Activated naive CD4-positive, alpha-beta T cell treated with anti-CD3 and anti-CD28 coated beads for 36 hours (primary cell): ENCODE measurements at places on chromosomes 4 and X. TPM values are rescaled to one million over a fixed set of nuclear protein-coding genes. Genes with fewer than 3 reads are reported as not detected.

Gene PDE5A
- total RNA-seq = 0.44 TPM

DNA sequence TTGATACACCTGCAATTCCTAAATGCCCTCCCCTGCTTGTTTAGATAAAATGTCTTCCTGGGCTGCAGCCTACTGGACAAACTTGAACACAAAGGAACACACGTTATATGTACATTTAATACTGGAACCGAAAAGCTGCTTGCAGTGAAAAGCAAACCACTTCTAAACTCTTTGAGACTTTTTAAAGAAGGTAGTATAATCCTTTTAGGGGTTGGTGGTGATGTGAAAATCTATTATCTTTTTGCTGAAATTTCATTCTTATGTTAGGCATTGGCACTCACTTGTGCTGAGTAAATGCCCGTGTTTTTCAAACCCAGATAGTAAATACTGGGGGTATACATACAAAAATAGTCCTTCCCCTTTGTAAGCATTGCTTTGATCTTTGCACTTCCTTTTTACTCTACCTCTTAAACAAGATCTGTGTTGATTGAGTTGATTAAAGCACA lies 2.2 kb downstream of the NFKB1 start:
- peak overlapping the region; percentile 96 for H3K4me3 ChIP-seq
- H3K36me3 ChIP-seq = peaks cover 27% of the 10 kb centered on the region
- H3K27me3 ChIP-seq = no peaks in the 10 kb centered on the region
- peaks cover 30% of the 10 kb centered on the region for H3K4me1 ChIP-seq
- DNase-seq = no peak
- H3K27ac ChIP-seq = peak overlapping the region; percentile 96

DNA sequence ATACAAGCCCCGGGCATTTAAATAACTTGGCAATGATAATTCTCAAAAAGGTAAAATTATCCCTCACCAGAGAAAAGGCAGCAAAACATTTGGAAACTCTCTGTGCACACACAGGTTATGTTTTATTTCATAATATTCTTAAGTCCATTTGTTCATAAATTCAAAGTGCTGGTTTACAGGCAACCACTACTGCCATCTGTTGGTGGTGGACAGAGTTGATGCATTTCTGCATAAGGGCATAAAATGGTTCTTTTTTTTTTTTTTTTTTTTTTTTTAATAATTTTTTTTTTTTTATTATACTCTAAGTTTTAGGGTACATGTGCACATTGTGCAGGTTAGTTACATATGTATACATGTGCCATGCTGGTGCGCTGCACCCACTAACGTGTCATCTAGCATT lies 31.5 kb upstream of the IL21 start:
- no peaks in the 10 kb centered on the region for H3K27me3 ChIP-seq
- H3K4me1 ChIP-seq = peaks cover 13% of the 10 kb centered on the region
- H3K4me3 ChIP-seq = no peak overlapping the region
- H3K27ac ChIP-seq = peak overlapping the region; percentile 31
- peak; percentile 88 for DNase-seq

Gene NSUN7
- 0.27 TPM for total RNA-seq

Gene GLRA2
- not detected for total RNA-seq

Gene ARHGEF9
- 12.8 TPM for total RNA-seq

DNA sequence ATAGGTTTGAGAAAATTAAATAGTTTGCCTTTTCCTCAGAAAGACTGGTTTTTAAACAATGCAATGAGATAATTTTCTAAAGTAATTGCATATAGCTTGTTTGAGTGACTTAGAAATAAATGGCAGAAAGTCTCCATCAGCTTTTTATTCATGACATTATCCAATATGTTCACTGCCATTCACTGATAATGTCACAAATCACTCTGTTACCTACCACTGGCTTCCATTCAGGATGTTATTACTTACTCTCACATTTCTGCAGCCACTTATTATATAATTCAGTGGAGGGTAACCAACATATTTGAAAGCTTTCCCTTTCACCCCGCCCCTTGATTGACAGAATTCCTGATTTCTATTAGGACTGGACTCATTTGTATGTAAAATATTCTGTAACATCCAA lies 1583.5 kb downstream of the PCDH18 start:
- no peak for DNase-seq
- no peaks in the 10 kb centered on the region for H3K27me3 ChIP-seq
- no peaks in the 10 kb centered on the region for H3K4me1 ChIP-seq
- no peaks in the 10 kb centered on the region for H3K36me3 ChIP-seq

- H3K4me1 ChIP-seq = no peaks in the 10 kb centered on the region
- H3K27ac ChIP-seq = no peak overlapping the region
- DNase-seq = no peak
- no peaks in the 10 kb centered on the region for H3K27me3 ChIP-seq
Measured at GRCh38 chr4:158536833-158537232, 15.2 kb downstream of the RXFP1 start.

- H3K27me3 ChIP-seq = no peaks in the 10 kb centered on the region
- peaks cover 11% of the 10 kb centered on the region for H3K36me3 ChIP-seq
- H3K27ac ChIP-seq = no peak overlapping the region
- H3K4me1 ChIP-seq = no peaks in the 10 kb centered on the region
- DNase-seq = no peak
- no peak overlapping the region for H3K4me3 ChIP-seq
Measured at GRCh38 chr4:99875071-99875470, 19.2 kb downstream of the LAMTOR3 start.

DNA sequence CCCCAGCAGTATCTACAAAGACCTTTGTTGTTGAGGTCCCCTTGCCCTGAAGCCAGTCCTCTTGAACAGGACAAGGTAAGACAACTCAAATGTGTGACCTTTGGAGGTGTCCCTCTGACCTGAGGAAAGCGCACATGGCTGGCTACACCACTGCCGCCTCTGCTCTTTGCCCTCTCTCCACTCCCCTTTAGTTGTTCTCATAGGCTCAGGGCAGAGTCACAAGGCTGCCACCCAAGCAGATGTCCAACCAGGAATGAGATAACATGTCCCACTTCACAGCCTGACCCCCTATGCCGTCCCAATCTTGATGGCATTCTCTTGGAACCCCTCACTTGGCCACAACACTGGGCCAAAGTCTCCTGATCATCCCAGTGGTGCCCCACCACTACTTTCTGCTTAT lies 46.3 kb downstream of the APLN start:
- no peak overlapping the region for H3K27ac ChIP-seq
- peaks cover 14% of the 10 kb centered on the region for H3K4me1 ChIP-seq
- no peaks in the 10 kb centered on the region for H3K36me3 ChIP-seq
- no peaks in the 10 kb centered on the region for H3K27me3 ChIP-seq

DNA sequence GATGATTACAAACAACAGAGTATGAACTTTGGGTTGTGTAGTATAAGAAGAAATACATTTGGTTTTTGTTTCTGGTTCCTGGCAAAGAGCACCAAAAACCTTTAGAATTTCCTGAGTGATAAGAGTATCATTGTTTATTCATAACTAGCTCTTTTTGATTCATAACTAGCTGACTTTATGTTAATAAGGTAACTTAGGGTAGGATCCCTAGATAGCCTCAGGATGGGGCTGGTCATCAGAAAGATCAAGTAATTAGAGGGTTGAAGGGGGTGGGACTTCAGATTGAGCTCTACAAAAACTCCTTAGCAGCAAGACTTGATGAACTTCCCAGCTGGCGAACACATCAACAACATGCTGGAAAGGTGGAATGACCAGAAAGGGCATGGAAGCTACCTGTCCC lies 166.5 kb downstream of the SCFD2 start:
- no peak overlapping the region for H3K4me3 ChIP-seq
- peaks cover 3% of the 10 kb centered on the region for H3K36me3 ChIP-seq
- no peak overlapping the region for H3K27ac ChIP-seq
- no peak for DNase-seq

DNA sequence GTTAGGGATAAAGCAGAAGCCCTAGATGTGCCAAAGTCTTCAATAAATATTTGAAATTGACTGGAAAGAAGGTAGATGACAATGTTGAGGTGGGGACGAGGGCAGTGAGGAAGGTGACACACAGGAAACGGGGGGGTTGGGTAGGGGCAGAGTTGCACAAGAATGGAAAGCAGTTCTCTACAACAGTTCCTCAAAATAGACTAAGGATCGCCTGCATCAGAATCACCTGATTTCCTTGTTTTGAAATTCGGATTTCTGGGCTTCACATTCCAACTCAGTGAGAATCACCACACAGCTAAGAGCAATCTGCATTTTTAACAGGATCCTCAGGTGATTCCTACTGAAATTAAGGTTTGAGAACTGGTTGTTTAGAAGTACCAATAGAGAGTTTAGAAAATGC lies 70.6 kb downstream of the ARFIP1 start:
- H3K4me1 ChIP-seq = peaks cover 16% of the 10 kb centered on the region
- peak; percentile 74 for DNase-seq
- H3K27me3 ChIP-seq = no peaks in the 10 kb centered on the region
- H3K27ac ChIP-seq = no peak overlapping the region
- no peak overlapping the region for H3K4me3 ChIP-seq
- H3K36me3 ChIP-seq = peaks cover 9% of the 10 kb centered on the region

Gene TEX13B
- not detected for total RNA-seq

DNA sequence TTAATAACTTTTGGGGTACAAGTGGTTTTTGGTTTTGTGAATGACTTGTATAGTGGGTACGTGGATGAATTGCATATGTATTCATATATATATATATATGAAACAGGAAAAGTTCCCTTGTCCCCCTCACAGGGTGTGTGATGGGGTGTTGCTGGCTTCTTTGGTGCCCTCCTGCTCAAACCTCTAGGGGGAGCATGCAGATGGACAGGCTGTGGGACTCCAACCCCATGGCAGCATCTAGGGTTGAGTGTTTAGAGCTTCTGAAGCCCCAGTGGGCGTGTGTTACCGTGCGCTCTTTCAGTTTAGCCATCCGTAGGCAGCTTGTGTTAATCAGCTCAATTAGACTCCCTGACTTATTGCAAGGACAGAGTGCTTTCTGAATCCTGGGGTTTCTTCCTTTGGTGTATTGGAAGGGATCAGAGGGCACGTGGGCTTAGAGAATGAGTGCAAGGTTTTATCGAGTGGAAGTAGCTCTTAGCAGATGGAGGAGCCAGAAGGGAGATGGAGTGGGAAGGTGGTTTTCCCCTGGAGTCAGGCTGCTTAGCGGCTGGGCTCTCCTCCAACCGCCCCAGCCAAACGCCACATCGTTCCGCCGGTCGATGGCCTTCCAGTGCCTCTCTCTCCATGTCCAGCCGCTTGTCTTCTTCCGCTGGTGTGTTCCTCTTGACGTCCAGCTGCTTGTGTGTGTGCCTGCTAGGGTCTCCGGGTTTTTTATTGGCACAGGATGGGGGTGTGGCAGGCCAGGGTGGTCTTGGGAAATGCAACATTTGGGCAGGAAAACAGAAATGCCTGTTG lies 674.4 kb upstream of the LCORL start:
- no peak overlapping the region for H3K27ac ChIP-seq
- H3K27me3 ChIP-seq = peaks cover 13% of the 10 kb centered on the region
- H3K4me3 ChIP-seq = no peak overlapping the region
- H3K4me1 ChIP-seq = no peaks in the 10 kb centered on the region

DNA sequence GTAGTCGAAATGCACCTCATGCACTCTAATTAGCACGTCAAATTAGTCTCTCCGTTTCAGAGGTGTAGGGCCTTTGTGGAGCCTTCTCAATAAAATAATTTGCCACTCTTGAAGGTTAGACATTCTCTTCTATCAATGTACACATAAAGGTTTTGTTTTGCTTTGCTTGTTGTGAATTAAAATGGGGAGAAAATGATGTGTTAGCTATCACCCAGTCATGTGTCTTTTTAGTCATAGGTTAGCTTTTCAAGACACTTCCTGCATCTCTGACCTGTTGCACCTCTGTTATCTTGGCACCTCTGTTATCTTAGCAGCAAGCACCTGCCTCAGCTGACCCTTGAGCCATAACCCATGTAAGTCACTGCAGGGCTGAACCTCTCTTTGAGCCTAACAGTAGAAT lies 936 bp downstream of the TMEM144 start:
- peaks cover 21% of the 10 kb centered on the region for H3K4me1 ChIP-seq
- H3K27me3 ChIP-seq = peaks cover 26% of the 10 kb centered on the region
- no peak for DNase-seq
- no peak overlapping the region for H3K27ac ChIP-seq

- H3K4me3 ChIP-seq = no peak overlapping the region
- H3K27me3 ChIP-seq = no peaks in the 10 kb centered on the region
- H3K36me3 ChIP-seq = no peaks in the 10 kb centered on the region
- H3K27ac ChIP-seq = no peak overlapping the region
Measured at GRCh38 chr4:157010630-157011029, 39.0 kb upstream of the PDGFC start.

Gene C4orf51
- total RNA-seq = not detected

Gene NHS
- total RNA-seq = 7.8 TPM

DNA sequence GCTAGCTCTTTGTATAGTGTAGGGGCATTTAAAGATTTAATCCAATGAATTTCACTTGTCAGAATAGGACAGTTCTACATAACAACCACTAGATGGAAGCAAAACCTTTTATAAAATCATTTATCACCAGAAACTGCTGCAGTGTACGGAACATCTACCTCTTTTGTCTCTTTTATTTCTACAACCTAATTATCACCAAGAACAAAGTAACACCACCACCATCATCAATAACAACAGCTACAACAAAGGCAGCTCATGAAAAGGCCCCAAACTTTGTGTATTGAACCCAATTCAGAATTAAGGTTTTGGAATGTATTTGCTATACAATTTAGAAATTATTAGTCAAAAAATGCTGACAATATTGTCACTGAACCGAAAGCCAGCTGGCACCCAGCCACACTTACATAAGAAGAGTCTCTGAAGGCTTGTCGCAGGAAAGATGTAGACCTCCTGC lies 260.9 kb upstream of the RPS6KA3 start:
- no peak overlapping the region for H3K4me3 ChIP-seq
- H3K4me1 ChIP-seq = peaks cover 13% of the 10 kb centered on the region
- H3K36me3 ChIP-seq = no peaks in the 10 kb centered on the region
- no peak overlapping the region for H3K27ac ChIP-seq
- DNase-seq = no peak
- peaks cover 10% of the 10 kb centered on the region for H3K27me3 ChIP-seq

DNA sequence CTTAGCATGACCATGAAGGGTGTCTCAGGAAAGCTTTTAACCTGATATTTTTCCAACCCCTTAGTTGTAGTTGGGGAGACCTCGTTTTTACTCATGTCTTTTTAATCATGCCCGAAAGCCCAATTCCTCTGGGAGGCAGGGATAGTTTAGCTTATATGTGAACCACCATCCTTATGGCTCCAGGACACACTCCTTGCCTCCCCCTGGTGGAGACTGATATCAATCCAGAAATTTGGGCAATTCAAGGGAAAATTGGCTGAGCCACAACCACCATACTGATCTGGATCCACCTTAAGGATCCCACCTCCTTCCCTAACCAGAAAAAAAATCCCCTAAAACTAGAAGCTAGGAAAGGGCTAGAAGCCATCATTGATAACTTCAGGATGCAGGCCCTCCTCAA lies 13.4 kb upstream of the COL25A1 start:
- no peak for DNase-seq
- H3K4me1 ChIP-seq = no peaks in the 10 kb centered on the region
- H3K27me3 ChIP-seq = peaks cover 3% of the 10 kb centered on the region
- no peaks in the 10 kb centered on the region for H3K36me3 ChIP-seq
- no peak overlapping the region for H3K27ac ChIP-seq

- H3K27me3 ChIP-seq = peaks cover 2% of the 10 kb centered on the region
- DNase-seq = peak; percentile 55
- no peaks in the 10 kb centered on the region for H3K36me3 ChIP-seq
- H3K4me3 ChIP-seq = no peak overlapping the region
Measured at GRCh38 chr4:20422398-20422797, 170.7 kb downstream of the SLIT2 start.
